ENCODE measurements at places on chromosomes 12 and 14.

DNA sequence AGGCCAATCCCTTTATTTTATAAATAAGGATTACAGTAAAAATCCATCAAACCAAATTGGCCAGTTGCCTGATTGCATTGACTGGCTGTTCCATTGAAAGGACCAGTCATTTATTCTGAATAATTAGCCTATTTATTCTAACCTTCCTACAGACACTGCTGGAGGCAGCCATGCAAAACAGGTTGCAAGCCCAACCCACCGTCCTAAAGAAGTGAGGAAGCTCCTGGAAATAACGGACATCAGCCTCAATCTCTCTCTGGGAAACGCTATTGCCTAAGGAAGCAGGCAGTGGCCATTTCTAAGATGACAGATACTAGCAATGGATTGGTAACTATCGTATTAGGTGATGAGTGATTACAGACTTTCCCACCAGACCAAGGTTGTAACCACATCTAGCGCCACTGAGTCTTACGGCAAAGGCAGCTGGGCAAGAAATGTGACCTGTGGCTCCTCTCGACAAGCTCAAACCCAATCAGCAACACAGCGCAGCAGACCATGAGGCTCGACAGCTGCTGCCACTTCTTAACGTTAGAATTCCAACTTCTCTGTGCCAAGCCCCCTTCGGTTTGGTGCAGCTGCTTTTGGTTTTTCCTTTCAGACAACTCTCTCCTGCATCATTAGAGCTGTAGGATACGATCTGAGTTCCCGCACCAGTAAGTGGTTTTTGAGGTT, 134.2 kb downstream of the KCNK10 start:
- no peak for DNase-seq

GRCh38 chr12:15788233-15789219, 662 bp downstream of the EPS8 start:
- DNase-seq: no peak

DNA sequence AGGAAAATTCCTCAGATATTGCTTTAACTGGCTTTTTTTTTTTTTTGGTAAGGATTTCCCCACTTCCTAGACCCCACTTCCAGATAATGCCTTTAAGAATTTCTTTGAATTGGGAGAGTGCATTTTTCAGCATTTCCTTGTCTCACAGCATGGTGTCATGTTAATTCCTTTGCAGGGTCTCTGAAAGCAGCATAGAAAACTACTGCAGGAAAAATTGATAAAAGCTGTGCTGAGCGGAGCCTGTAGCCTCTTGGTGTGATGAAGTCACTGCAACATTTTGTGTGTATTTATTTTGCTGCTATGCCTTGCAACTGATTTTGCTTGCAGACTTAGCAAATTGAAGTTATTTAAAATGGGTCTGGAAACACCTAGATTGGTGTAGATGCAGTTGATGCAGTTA, 2.7 kb downstream of the ANO4 start:
- DNase-seq: no peak

GRCh38 chr12:27185234-27186021, 58.7 kb upstream of the STK38L start:
- DNase-seq: no peak

DNA sequence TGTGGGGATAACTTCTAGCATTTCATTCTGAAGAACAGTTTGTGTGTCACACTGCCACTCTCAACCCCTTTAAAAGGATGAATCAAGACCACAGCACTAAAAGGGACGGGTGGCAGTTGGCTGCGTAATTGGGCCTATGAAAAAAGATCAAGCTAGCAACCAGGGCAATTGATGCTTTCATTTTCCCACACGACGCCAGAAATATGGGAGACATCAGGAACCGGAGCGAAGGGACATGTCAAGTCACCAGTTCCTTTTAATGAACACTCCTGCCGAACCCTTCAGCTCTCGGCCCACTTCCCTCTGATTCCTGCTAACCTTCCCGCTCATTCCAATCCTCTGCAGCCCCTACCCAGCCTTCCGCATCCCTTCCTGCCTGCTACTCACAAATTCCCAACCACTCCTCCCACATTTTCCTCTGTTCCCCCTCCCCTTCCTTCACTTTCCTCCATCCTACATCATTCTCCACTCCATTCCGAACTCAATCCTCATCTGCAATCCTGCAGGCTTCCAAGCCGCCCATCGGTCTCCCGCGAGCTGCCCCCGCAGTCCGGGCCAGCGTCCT, 753 bp downstream of the CSRNP2 start:
- peak; percentile 19 for DNase-seq

GRCh38 chr14:55133416-55133815, 4.4 kb downstream of the LGALS3 start:
- no peak for DNase-seq

DNA sequence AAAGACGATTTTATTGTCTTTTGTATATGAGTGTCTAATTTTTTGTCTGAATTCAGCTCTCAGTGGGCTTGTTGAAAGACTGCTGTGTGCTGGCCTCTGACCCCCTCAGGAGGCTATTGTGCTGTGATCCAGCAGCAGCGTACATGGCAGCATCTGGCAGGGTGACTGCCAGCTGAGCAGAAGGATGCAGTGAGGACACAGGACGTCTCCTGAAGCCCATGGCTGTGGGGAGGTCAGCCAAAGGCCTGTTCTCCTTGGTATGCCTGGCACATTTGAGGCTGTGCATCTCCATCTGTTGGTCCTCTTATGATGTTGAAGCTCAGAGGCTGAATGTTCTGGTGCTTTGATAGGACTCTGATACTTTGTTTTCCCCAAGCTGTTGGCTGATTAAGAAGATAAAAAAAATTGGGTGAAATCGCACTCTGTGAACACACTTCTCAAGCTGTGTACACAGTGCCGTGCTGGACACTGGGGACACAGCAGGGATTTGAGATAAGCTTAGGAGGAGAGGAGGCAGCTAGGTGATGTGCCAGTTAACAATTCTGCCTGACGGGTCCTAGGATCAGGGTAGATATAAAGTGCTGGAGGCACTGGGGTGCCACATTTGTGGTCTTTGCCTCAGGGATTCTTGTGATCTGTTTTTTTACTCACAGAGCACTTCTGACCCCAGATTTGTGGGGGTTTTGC, 37.5 kb downstream of the EID3 start:
- DNase-seq: no peak

DNA sequence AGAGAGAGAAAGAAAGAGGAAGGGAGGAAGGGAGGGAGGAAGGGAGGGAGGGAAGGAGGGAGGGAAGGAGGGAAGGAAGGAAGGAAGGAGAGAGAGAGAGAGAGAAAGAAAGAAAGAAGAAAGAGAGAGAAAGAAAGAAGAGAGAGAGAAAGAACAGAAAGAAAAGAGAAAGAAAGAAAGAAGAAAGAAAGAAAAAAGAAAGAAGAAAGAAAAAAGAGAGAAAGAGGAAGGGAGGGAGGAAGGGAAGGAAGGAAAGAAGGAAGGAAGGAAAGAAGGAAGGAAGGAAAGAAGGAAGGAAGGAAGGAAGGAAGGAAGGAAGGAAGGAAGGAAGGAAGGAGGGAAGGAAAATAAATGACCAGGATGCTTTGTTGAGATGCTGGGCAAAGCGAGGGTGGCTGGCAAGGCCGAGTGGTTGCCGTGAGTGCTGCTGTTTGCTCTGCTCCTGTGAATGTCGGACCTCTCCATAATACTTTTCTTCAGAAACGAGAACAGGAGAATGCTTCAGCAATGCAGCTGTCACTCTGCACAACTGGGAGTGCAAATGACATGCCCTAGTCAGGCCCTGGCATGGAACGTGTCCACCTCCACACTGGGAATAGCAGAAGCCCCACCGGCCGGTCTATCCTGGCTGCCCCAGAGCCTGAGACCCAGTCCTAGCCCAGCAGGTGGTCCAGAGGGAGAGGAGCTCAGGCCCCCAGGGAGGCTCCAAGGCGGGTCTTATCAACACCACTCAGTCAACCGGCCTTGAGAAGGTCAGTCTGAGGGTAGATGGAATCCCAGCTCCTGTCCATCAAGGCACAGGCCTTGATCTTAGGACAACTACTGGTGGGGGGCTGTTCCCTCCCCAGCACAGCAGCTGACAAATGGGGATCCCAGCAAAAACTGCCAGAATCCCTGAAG, 25.1 kb upstream of the EIF5 start:
- no peak for DNase-seq

DNA sequence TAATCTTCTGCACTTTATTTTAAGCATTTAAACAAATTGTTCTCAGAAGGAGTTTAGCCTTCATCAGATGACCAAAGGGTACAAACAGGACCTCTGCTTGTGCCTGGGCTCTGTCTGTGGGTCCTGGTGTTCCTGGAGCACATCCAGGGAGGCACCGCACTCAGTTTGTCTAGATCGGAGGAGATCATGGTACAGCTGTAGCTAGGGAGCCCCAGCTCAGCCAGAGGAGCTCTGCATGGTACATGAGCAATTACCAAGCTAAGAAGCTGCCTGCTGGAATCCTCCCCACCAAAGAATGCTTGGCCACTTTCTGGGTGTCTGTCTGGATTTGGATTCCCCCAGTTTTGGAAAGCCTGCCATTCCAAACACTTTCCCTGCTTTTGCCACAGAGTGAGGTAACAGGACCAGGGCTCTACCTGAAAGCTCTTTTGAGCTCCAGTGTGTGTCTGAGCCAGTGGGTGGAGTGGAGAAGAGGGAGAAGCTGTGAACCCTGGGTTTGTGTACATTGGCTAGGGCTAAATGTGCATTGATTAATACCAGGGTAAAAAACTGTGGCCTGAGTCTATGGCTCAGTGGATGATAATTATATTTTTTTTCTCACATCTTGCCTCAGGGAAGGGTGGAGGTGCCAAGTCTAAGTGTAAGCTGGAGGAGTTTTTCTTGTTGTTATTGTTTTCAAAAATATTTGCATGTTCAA, 163.7 kb upstream of the IGF1 start:
- no peak for DNase-seq

DNA sequence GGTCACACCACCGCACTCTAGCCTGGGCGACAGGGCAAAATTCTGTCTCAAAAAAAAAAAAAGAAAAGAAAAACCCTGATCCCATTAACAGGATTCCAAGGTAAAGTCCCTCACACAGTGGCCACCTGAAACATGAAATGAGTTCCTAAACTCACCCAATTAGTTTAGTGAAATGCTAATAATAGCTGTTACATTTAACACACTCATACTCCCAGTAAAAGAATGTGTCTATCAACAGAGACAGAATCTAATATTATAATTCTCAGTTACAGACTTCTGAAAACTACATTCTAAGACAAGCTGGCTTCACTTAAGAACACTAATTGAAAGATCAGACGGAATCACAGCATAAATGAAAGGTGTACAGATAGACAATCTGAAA, 44.2 kb downstream of the DUSP16 start:
- DNase-seq: no peak

DNA sequence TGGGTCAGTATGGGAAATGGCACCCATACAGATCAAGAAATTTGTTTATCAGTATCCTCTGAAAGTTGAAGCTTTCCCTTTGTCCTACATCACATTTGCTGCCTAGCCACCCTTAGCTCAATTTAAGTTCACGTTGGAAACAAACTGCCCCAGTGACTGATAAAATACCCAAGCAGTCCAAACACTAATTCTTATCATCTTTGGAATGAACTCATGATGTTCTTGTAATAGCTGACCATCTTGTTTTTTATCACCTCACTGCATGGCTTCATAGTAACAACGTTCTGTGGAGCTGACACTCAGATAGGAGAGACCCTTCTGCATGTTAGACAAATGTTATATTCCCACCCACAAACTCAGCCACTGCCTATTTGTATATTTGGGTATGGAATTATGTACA, 93.4 kb downstream of the GPR135 start:
- DNase-seq: no peak

DNA sequence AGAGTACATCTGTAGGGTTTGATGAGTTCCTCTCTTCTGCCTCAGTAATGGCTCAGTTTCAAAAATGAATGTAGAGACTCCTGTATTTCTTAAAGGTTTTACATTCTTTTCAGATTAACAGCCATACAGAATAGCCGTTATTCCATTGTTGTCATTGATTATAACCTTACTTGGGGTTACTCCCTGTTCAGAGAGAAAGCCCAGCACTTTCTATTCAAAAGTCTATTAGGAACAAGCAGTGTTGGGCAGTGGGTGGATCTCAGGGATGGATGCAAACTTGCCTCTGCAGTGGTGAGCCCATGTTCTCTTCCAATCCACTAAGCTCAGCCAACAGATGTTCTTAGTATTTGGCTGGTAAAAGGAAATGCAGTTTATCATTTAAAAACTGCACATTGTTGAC, 342.6 kb upstream of the E2F7 start:
- DNase-seq: no peak

DNA sequence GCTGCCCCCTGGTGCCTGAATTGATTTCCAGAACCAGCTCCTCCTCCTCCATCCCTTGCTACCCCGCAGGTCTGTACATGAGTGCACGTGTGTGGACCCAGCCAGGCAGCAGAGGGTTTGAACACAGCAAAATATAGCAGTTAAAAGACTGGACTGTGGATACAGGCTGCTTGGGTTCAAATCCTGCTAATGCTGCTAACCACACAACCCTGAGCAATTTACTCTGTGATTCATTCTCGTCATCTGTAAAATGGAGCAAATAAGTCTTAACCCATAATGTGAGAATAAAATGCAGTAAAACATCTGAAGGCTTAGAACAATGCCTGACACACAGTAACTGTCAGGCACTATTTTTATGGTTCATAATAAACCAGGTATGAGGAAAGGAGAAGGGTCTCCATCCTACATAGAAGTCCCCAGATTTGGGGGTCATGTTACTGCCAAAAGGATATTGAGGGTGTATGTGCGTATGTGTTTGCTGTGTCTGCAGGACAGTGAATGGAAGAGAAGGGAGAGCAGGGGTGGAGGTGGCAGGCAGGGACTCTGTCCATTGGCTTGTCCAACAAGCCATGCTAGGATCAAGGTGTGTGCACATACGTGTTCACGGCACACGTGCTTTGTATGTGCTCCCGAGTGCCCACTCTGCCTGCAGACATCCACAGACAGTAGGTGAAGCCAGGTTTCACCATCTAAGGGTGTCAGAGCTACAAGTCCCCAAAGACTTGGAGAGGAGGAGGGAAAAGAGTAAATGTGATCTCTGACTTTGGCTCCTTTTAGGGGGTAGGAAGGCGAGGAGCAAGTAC, 1.5 kb upstream of the STAT6 start:
- no peak for DNase-seq

DNA sequence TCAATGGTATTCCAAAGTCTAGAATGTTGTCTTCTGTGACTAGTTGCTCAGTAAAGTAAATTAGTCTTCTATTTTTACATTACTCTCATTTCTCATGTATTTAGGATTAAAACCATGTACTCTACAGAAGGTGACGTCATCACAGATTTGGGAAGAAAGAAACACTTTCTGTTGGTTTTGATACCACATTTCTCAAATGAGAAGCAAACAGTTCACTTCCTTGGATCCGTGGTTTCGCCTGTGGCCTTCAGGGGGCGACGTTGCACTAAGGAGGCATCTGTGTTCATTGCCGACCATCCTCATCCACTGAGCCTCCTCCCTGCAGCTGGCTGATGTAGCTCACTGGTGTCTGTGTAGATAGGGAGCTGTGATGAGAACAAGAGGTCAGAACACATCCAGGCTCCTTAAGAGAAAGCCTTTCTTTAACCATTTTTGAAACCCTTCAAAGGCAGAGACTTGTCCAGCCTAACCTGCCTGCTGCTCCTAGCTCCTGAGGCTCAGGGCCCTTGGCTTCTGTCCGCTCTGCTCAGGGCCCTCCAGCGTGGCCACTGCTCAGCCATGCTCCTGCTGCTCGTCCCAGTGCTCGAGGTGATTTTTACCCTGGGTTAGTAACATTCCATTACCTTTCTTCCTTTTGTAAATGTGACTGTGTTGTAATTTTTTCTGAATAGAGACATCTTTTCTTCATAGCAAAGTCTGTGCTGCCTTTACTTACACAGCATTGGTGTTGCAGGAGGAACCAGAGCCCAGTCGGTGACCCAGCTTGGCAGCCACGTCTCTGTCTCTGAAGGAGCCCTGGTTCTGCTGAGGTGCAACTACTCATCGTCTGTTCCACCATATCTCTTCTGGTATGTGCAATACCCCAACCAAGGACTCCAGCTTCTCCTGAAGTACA, 220.6 kb upstream of the OR4E1 start:
- DNase-seq: peak; percentile 31

- DNase-seq: no peak
Observed at GRCh38 chr14:21307637-21308036, 27.8 kb downstream of the RPGRIP1 start.

Measured in stimulated activated CD4-positive, alpha-beta T cell treated with anti-CD3 and anti-CD28 coated beads, Interleukin-2, amount 100 ng/mL, for 4 hours (primary cell).